ENCODE measurements at places on chromosomes 5 and 9.

GRCh38 chr9:11352612-11353011, 739.8 kb upstream of the PTPRD start:
- DNase-seq, result no peak

DNA sequence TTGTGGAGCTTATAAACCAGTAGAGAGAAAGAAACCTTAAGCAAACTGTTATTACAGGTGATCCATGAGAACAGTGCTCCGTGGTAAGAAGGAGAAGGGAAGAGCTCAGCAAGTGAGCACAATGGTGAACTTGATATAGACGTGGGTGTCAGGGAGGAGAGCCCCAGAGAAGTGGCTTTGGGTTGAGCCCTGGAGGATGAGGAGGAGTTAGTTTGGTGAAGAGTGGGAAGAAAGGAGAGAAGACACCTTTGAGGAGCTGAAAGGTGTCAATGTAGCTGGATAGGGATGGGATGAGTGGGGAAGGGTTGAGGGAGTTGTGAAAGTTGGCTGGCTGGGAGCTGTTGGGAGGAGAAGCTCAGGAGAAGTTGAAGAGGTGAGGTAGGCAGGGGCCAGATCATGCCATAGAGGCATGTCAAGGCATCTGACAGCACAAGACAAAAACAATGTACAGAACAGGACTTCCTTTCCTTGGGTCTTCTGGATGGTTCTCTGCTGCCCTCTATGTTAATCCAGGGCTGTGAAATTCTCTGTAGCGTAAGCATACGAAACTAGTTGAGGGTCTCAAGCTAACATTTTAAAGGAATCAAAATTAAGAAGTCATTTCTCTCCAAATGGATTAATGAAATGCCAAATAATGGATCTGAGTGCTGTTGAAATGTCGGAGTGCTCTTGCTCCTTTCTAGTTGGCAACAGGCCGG, 501.9 kb downstream of the KDM4C start:
- no peak for DNase-seq

- no peak for DNase-seq
Observed at GRCh38 chr5:124451721-124452383, 294.6 kb downstream of the ZNF608 start.

DNA sequence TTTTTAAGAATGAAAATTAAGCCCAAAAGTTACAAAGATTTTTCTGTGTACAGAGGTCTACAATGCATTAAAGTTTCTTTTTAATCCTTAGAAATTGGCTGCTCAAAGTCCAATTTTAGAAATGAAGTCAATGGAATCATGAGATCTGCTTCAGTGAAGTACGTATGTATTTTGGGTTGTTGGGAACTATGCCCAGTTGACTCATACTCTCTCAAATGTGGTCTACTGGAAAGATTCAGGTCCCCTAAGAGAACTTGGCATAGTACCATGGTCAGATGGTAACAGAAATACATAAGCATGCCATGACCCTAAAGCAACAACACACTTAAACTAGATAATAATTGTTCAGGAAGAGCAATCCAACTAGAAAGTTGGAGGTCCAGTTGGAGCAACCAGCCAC, 23.0 kb downstream of the FBLL1 start:
- DNase-seq, result no peak

DNA sequence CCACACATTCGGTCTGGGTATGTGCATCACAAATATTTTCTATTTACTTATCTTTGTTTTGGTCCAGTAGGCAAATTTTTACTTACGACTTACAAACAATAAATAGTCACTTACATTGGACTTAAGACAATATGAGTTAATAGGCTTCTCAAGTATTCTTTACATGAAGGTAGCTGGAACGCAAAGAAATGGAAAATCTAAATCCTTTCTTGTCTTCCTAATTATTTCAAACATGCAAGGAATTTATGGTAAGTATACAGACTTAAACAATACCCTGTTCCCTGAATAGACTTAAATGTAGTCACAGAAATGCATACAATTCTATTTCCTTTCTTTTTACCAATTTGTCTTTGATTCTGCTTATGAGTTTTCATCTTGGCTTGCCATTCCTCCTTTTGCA, 262.6 kb upstream of the EFNA5 start:
- no peak for DNase-seq

GRCh38 chr5:40521108-40521785, 158.5 kb upstream of the PTGER4 start:
- no peak for DNase-seq

GRCh38 chr5:87361031-87361445, 51.7 kb downstream of the CCNH start:
- no peak for DNase-seq

- no peak for DNase-seq
Observed at GRCh38 chr9:75092766-75093165, 4.5 kb downstream of the OSTF1 start.

DNA sequence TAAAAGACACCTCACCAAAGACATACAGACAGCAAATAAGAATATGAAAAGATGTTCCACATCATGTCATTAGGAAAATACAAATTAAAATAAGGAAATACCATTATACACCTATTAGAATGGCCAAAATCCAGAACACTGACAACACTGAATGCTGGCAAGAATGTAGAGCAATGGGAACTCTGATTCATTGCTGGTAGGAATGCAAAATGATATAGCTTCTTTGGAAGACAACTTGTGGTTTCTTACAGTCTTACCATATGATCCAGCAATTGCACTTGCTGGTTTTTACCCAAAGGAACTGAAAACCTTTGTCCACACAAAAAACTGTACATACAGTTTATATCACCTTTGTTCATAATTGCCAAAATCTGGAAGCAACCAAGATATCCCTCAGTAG, 6.5 kb downstream of the TMEM161B start:
- no peak for DNase-seq

GRCh38 chr5:11853796-11854195, 50.5 kb downstream of the CTNND2 start:
- DNase-seq, result no peak

- DNase-seq, result no peak
Observed at GRCh38 chr5:78701795-78702410, 53.3 kb upstream of the LHFPL2 start.

- DNase-seq, result no peak
Observed at GRCh38 chr9:131480258-131480657, 22.5 kb upstream of the POMT1 start.

DNA sequence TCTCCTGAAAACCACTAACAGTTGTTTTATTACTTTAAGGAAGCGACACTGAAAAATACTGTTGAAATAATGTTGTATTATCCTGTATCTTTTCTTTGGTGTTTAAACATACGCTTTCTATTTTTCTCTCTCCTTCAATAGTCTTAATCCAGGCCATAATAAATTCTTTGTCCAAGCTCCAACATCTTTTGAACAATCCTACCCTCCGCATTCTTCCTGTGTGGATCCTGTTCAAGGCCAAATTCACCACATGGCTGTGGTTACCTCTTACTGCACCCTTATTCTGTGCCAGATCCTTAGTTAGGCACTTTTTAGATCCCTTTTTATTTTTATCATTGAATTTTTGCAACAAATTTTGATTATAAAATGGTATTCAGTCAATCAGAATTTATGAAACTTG, 1691.5 kb downstream of the MAT2B start:
- no peak for DNase-seq

- DNase-seq, result no peak
Observed at GRCh38 chr9:77163884-77164283, 13.4 kb upstream of the VPS13A start.

DNA sequence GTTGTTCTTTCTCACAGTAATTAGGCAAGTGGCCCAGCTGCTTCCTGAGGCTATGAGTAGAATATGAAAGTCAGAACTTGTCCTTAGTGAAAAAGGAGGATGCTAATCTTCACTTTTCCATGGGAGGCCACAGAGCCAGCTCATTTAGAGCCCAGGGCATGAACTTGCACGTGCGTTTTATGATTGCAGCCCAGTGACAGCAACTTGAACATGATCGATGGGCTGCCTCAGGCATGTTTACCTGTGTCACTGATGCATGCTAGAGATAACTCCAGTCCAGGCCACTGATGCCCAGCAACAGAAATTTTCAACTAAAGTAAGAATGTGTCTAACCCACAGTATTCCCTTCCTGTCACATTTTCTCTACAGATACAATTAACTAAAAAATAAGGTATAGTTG, 179.3 kb downstream of the CTNND2 start:
- DNase-seq, result no peak

GRCh38 chr5:168364750-168365550, 73.5 kb downstream of the WWC1 start:
- DNase-seq, result no peak

DNA sequence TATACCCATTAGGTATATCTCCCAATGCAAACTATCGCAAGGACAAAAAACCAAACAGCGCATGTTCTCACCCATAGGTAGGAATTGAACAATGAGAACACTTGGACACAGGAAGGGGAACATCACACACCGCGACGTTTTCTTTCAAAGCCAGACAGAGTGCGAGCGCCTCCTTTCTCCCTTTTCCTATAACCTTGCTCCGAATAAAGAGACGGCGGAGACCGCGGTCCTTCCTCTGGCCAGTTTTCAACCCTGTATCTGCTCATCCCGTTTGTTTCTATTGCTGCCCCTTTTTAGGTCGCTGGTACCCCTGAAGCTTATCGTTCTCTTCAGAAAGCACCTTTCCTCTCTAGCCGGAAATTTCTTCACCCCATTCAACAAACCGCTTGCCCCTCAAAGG, 1.3 kb downstream of the LVRN start:
- no peak for DNase-seq

- DNase-seq, result peak; percentile 43
Observed at GRCh38 chr9:63817622-63818518, 1467.1 kb downstream of the FOXD4L5 start.

GRCh38 chr9:136855461-136856078, 3.4 kb downstream of the MAMDC4 start:
- DNase-seq, result no peak

- no peak for DNase-seq
Observed at GRCh38 chr9:17082343-17083064, 52.3 kb upstream of the CNTLN start.

DNA sequence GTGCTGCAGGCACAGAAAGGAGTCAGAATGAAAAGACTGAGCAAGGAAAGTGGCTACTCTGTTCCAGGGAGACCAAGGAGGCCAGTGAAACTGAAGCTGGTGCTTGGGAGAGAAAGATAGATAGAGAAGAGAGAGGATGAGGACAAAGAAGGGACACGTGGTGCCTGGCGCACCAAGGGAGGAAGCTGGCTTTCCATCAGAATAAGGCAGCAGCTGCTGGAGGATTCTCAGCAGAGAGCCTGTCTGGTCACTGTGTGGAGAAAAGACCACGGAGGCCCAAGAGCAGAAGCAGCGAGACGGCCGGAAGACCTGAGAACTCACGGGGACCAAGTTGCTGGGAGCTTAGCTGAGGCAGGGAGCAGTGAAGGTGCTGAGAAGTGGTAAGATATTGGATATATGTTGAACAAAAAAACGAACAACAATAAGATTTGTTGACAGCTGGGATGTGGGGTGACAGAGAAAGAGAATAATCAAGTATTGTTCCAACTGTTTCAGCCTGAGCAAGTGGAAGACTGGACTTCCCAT, 116.1 kb downstream of the SEMA5A start:
- no peak for DNase-seq

DNA sequence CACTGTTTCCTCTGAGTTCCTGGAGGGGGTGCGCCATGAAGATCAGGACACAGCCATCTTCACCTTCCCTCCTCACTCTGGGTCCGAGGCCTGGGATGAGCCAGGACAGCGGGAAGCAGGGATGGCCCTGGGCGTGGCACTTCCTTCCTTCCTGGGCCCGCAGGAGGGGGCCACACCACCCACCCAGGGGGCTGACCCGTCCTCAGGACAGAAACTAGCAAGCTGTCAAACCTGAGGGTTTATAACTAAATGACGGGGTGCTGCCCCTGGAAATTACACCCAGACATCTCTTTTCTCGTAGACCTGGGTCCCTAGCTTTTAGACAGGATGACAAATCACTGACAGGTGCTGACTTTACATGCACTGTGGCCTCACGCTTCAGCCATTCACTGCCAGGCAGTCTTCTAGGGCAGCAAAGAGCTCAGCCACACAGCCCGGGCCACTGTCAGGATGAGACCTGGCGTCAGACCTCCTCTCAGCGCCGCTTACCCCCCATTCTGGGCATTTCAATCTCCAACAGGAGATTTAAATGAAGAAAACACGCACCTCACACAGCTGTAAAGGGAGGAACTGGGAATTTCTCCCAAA, 8.1 kb downstream of the FCN2 start:
- no peak for DNase-seq

DNA sequence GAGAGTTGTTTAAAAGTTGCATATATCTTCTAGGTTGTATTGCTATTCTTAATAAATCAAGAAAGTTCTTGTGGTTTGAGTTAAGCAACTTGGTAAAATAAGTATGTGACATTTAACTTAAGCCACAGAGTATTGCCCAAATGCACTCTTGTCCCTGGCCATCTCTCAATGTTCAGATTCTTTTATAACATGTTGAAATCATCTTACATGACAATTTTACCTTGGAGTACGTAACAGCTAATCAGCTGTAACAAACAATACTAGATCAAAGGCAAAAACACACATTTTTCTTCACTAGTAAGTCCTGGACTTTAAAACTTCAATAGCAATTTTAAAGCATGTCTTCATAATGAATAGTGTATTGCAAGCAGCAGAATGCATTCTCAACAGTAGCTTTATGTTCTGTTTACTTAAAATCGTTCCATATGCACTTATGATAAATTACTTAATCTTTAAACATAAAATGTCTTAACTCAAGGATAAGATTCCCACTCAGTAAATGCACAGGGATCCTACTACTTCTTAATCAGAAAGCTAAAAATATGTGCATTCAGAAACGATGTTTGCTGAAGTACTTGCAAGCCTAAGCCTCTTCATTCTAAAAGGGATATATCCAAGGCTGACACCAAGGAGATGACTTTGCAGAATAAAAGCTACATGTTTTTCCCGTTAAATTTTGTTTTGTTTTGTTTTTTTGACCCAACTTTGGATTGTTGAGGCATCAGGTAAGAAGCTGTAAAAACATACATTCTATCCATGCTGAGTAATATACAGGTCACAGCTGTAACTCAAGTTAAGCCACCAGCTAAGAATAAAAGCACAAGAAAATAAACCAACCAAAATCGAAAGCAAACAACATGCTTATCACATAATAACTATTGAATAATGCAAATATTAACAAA, 86.1 kb upstream of the NFIB start:
- no peak for DNase-seq

GRCh38 chr5:156591631-156592030, 258.5 kb upstream of the PPP1R2B start:
- no peak for DNase-seq

GRCh38 chr5:96597438-96598020, 64.6 kb upstream of the CAST start:
- no peak for DNase-seq

DNA sequence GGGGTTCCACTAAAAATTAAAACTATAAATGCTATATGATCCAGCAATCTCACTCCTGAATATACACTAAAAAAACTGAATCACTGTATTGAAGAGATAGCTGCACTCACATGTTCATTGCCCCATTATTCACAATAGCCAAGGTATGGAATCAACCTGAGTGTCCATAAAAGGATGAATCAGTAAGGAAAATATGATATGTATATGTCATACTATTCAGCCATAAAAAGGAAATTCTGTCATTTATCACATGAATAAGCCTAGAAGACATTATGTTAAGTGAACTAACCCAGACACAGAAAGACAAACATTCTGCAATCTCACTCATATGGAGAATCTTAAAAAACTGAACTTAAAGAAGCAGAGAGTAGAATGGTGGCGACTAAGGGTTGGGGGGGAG, 1376.2 kb upstream of the CDH9 start:
- DNase-seq, result no peak

- no peak for DNase-seq
Observed at GRCh38 chr5:143516249-143516648, 112.8 kb upstream of the NR3C1 start.

GRCh38 chr9:99385215-99385614, 163.1 kb downstream of the SEC61B start:
- DNase-seq, result no peak
